ENCODE measurements at places on chromosomes 7 and 10.

DNA sequence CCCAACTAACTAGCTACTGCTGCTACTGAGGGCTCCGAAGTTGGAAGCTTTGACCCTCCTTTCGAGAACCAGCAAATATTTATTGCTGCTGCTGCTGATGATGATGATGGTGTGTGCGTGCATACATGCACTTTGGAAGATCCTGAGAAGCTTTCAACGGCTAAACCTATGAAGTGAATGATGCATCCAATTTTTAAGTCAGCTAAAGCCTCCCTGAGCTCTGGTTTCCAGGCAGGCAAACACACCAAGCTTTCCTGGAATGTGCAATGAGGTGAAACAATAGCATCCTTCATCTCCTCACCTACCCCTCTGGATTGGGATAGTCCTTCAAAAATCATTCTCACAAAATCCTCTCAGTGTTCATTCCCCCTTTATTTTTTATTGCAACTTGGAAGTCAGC, 13.9 kb downstream of the MACC1 start:
- DNase-seq, result no peak

DNA sequence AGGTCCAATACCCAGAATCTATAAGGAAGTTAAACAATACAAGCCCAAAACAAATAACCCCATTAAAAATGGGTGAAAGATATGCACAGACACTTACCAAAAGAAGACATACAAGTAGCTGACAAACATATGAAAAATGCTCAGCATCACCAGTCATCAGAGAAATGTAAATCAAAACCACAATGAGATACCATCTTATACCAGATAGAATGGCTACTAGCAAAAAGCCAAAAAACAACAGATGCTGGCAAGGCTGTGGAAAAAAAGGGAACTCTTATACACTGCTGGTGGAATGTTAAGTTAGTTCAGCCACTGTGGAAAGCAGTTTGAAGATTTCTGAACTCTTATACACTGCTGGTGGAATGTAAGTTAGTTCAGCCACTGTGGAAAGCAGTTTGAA, 331.1 kb downstream of the KIF20B start:
- no peak for DNase-seq

- DNase-seq, result no peak
Measured at GRCh38 chr10:71241114-71241829, 28.9 kb downstream of the UNC5B start.

DNA sequence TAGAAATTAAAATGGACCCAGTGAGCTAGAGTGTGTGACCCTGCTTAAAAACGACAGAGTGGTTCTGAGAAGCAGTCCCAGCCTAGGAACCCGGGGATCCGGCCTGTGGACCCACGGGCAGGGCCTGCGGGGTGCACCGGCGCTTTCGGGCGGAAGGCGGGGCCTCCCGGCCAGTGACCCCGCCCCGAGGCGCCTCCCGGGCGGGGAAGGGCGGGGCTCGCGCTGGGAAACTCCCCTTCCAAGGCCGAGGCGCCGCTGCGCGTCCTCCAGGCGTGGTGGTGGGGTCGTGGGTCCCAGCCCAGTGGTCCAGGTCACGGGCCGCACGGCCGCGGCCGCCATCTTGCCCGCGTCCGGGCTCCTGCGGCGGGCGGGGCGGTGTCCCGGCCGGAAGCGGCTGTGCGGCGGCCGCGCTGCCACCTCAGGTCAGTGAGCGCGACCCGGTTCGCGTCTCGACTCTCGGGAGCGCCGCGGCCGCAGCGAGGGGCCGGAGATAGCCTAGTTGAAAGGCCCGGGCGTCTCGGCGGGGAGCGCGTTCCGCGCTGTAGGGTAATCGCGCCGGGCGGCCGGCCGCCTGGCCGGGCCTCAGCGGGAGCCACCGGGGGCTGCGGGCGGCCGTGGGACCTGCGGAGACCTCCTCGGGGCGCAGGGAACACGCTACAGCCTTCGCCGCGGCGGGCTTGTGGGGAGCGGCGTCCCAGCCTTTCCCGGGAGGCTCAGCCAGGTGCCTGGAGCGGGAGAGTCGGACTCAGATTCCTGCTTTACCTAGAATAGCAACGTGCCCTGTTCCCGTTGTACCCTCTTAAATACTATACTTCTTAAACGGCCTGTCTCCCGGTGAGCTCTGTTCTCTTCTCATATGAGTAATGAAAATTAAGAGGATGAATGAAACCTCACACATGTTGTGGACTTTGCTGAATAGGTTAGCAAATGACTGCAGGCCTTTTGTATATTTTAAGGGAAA, at the start of gene MIOS:
Gene MIOS, plus strand, starts transcription at position 234 of the 961 bp plus-strand sequence. CDS start 5,592 bp downstream, outside the sequence.
- peak; percentile 87 for DNase-seq

- peak; percentile 68 for DNase-seq
Measured at GRCh38 chr10:31707093-31708039, 221.3 kb downstream of the ARHGAP12 start.

DNA sequence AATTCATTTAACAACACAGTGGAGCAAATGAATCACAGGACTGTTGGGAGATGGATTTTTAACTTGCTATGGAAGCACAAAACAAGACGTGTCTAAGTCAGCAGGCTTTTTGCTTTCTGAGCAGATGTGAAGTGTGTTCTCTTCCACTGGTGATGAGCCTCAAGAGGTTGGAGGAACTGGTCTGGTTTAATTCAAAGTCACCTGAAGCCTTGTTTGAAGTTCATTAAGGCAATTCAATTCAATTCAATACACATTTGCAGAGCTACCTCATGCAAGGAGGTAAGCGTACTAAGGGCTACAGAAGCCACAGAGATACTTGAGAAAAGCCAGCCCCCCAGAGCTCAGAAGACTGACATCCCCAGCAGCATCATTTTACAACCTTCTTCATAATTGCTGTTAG, 68.4 kb upstream of the PALS2 start:
- DNase-seq, result no peak

GRCh38 chr7:75642810-75643486, 95.8 kb downstream of the HIP1 start:
- DNase-seq, result no peak

DNA sequence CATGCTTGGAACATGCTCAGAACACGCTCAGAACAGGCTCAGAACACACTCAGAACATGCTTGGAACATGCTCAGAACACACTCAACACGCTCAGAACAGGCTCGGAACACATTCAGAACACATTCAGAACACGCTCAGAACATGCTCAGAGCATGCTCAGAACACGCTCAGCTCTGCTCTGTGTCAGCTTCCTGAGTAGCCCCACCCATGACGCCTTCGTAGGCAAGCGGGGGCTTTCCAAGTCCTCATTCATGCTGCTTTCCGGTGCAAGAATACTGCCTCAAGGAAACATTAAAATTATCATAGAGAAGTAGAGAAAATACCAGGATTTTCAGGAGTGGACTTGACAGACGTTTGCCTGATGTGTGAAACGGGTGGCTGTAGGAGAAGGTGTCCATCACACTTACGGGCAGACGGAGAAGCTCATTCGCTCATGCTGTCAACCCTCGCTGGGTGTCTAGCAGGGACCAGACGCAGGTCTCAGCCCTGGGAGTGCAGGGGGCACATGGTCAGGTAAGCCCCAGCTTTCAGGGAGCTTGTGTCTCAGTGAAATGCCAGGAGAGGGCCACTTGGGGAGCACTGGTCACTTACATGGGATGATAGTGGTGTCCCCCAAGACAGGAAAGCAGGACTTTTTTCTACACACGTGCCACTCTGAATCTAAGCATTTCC, 24.7 kb downstream of the EN2 start:
- DNase-seq, result no peak

GRCh38 chr7:145105561-145105960, 269.7 kb upstream of the TPK1 start:
- no peak for DNase-seq

DNA sequence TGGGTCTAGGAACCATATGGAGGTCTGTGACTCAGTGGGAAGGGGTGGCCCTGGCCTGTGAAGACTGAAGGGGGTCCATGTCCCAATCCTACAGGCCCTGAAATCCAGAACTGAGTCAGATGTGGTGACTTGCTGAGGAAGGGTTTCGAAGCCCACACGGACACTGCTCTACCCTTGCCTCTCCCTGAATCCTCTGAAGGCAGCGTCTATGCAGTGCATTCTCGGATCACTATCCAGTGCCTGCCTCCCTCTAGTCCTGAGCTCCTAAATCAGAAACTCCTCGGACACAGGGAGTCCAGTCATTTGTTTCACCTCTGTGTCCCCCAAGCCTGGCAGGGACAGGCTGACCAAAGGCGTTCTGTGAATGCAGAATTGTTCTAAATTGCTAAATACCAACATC, 25.4 kb upstream of the TMEM72 start:
- DNase-seq, result no peak

DNA sequence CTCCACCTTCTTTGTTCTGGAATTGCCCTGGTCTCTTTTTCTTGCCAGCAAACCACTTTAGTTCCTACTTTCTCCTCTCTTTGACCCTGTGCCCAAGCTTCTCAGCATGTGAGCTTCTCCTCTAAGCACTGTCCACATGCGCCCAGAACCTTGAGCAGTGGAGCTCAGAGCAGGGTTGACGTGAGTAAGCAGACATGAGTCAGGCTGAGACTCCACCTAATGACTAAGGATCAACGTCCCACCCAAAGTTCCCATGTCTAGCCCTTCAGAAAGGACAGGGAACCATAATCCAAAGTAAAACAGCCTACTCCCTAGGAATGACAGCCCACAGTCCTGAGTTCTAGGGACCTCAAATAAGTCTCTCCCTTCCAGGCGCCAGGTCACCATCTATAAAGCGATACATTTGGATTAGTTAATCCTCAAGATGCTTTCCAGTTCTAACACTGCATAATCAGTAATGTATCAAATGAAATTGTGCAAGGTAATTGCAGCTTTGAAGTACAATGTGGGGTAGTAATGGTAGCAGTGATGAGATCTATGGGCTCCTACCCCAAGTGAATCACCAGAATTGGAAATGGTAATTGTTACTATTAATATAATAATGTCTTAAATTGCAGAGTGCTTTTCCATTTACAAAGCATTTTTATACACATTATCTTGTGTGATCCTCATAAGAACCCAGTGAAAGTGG, 44.5 kb downstream of the KCNMA1 start:
- DNase-seq, result no peak

Data from brain (organoid and tissue), 16 donors.